NCI-H82 (cell line): ENCODE measurements at places on chromosomes 13 and 19.

- DNase-seq: no peak
Observed at GRCh38 chr19:6952956-6953355, 65.6 kb downstream of the ADGRE1 start.

DNA sequence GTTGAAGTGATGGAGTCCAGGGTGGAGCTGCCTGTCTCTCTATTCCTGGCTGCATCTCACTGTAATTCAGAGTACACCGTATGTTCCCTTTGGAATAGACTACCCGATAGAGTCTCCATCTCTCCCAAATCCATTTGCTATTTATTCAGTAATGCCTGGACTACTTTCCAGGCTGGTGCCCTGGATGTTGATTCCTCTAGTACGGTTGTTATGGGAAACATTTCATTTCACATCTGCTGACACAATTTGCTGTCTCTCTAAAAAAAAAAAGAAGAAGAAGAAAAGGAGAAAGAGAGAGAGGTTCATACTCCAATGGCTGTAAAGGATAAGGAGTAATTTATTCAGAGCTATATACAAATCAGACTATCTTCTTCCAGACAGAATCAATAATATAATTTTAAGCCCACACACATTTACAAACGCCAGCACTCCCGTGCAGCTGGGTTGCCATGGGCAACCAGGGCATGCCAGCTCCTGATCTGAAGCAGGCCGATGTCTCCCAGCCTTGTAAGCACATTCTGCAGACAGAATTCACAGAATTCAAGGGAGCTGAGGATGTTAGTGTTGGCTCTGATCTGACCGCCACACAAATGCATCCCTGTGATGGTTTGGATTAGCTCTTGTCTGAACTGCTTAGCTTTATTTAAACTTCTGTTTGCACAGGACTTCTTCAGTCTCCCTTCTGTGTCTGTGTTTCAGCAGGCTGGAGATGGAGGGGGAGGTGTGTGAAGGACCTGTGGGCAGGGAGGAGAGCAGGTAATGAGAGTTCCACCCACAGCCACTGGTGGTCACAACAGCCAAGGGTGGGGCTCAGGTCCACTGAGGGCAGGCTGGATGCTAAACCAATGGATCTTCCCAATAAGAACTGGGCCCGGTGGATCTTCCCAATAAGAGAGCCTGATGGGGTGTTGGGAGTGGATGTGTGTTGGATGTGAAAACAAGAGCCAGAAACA lies 66.0 kb downstream of the TEX26 start:
- DNase-seq: no peak

- DNase-seq: peak; percentile 86
Observed at GRCh38 chr19:5824751-5825150, 14.8 kb downstream of the FUT6 start.

DNA sequence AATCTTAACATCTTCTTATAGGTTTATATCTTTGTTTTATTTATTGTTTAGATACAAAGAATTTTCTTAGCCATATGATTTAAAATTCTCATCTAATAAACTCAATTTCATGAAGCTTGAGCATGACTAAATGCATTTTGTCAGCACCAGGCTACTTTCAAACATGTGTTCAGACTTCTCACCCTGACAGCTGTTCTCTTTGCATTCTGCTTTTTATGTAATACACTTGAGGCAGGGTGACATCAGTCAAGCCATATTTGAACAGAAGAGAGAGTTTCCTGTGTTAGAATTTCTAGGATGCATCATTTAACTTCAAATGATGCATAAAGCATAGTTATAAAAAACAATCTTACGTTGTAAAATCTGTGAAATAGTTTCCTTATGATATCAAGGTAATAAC lies 1295.1 kb upstream of the PCDH20 start:
- no peak for DNase-seq

DNA sequence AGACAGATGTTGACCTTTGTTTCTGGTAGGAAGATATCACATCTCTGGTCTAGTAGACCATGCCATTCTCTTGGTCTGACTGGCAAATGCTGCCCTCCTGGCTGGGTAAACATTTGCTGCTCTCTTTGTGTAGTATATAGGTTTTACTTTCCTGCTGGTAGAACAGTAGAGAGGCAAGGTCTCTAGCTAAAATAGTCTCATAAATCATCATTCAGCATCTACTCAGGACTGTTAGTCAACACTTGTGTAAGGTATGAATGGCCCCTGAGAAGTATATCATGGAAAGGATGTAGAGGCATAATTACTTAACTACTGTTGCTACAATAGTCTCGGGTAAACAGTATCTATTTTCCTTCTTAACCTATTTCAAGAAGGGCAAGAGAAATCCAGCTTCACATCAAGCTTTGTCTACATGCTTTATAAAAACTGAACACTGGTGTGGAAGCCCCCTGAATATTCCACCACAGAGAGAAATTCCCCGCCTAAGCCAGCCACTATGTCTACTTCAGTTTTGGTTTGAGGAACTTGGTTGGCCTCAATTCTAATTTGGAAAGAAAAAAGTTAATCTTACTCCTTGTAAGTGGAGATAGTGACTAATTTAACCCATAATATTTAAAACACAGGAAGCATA lies 18.4 kb upstream of the MYCBP2 start:
- DNase-seq: no peak

DNA sequence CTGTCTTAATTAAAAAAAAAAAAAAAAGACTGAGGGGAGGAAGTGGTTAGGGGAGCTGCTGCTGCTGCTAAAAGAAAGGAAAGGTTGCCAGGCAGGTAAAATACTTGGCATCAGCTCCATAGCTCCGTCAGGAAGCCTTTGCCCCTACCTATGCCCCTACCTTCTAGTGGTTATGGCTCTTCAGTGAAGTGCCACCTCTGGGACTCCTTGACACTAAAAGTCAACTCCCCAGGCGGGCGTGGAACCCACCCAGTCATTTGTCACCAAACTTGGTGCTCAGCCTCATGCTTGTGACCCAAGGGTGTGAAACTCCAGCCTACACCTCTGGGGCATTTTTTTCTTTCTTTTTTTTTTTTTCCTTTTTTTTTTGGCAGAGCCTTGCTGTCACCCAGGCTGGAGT lies 4.9 kb upstream of the NECTIN2 start:
- DNase-seq: no peak

- DNase-seq: peak; percentile 57
Observed at GRCh38 chr19:41376241-41376997, at the start of gene TMEM91. Gene TMEM91 (plus strand): TSS chr19:41376533. CDS start chr19:41378310, 1,777 bp downstream.

GRCh38 chr19:33683881-33684537 lies 62.3 kb downstream of the CHST8 start:
- DNase-seq: peak; percentile 25

GRCh38 chr13:80428349-80429096 lies 87.6 kb upstream of the SPRY2 start:
- DNase-seq: no peak

DNA sequence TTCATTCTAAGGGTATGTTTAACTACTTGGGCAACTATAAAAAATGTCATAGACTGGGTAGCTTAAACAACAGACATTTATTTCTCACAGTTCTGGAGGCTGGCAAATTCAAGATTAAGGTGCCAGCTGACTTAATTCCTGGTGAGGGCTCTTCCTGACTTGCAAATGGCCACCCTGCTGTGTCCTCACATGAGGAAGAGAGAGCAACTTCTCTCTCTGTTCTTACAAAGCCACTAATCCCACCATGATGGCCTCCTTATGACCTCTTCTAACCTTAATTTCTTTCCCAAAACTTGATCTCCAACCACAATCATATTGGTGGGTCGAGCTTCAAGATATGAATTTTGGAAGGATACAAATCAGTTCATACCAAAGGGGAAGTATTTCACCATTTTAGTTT lies 399.0 kb downstream of the DCT start:
- DNase-seq: no peak

GRCh38 chr19:42942187-42942789 lies 5.3 kb upstream of the PSG7 start:
- peak; percentile 18 for DNase-seq

DNA sequence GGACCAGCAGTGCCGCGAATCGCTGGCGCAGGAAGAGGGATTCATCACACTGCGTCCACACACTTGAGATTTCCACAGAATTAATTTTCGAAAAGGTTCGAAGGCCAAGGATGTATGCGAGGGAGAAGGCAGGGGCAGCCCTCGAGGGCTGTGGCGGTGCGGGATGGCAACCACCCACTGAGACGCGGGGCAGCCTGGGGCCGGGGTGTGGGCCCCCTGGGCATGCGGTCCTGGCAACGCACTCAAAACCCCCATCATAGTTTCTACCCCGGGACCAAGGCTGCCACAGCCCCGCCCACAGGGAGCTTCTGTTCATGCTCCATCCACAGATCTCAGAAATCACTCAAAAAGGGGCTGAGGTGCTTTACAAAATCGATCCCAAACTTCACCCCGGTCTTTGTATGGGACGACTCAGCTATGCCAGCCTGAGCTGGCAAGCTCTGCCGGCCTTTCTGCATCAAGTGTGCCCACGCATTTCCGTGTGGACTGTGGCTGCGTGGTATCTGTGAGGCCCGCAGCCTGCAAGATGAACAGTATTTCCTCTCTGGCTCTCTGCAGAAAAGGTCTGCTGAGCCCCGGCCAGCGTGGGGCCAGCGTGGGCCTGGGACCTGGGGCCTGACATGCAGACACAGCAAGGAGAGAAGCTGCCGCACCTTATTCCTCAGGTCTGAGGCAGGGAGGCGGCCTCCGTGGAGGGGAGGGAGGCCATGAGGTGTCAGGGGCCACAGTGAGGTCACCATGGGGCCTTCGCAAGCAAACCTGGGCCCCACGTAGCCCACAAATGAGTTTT lies 19.2 kb downstream of the ZNF787 start:
- no peak for DNase-seq

DNA sequence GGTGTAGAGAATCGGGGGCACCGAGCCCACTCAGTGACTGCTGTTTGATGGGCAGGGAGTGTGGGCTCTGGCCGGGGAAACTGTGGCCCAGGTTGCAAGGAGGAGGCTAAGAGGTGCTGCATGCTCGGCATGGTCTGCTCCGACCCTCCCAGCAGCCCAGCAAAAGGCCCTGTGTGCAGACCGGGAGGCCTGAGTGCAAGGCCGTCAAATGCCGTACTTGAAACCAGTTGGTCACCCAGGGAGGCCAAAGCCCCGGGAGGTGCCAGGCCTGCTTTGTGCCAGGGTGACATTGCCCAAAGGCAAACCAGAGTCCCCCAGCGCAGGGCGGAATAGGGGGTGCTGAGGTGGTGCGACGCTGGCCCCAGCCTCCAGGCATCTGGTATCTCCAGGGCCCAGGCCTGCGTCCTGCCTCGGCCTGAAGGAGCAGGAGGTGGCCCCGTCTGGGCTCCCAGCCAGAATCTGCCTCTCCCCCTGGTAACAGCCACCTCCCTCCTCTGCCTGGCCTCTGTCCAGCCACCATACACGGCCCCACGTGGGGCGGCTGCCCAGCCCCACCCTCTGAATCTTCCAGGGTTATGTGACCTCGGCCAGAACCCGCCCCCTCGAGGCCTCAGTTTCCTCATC lies 4.0 kb downstream of the PIK3R2 start:
- DNase-seq: peak; percentile 59

- peak; percentile 57 for DNase-seq
Observed at GRCh38 chr13:22278336-22278929, 607.6 kb downstream of the FGF9 start.

DNA sequence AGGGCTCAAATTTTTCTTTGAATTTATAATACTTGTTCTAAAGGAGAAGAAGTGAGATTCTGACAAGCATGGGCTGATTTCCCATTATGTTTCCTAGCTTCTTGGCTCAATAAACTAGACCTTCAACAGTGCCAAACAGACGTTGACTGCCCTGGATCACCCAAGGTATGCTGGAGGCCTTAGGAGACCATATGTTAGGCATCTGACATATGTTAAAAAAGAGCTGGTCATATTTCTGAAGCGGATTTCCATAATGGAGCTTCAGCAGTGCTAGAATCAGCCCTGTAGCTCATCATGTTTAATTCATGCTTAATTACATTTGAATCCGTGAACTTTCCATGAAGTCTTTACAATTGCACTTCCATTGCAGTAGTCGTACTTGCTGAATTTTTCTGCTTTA lies 653.3 kb downstream of the DIAPH3 start:
- DNase-seq: no peak

DNA sequence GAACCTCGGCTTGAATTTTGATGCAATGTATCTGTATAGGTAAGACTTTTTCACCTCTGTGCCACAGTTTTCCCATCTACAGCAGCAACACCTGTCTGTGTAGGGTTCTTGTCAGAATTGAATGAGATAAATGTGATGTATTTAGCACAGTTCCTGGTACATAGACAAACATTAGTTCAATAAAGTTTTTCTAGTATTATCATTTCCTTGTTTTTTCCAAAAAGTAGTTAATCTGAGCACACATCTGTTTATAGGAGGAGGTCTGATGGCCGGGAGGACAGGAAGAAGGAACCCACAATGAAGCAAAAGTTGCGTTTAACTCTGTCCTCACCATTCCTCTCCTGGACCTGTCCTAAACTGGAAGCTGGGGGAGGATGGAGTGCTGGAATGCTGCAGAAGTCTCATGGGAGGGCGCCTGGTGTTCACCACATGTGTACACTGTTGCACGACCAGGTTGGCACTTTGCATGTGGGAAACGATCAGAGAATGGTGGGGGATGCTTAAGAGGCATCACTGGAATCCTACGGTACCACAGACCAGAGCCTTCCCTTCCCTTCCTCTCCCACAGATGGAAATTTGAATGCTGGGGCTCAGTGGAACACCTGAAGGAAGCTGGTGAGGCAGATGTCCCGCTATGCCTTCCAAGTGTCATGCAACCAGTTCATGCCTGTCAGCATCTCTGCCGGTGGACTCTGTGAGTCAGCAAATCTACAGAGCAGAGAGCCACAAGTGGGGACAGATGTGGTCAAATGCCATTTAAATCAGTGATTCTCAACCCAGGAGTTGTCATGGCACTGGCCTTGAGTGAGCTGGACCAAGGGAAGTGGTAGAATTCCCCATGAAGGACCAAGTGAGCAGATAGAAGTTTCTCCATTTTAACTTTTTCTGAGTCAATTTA lies 315.6 kb downstream of the DLEU7 start:
- DNase-seq: no peak

GRCh38 chr19:50801107-50801506 lies 10.9 kb downstream of the ACP4 start:
- DNase-seq: no peak

GRCh38 chr19:1610579-1610978 lies 5.3 kb upstream of the UQCR11 start:
- no peak for DNase-seq

DNA sequence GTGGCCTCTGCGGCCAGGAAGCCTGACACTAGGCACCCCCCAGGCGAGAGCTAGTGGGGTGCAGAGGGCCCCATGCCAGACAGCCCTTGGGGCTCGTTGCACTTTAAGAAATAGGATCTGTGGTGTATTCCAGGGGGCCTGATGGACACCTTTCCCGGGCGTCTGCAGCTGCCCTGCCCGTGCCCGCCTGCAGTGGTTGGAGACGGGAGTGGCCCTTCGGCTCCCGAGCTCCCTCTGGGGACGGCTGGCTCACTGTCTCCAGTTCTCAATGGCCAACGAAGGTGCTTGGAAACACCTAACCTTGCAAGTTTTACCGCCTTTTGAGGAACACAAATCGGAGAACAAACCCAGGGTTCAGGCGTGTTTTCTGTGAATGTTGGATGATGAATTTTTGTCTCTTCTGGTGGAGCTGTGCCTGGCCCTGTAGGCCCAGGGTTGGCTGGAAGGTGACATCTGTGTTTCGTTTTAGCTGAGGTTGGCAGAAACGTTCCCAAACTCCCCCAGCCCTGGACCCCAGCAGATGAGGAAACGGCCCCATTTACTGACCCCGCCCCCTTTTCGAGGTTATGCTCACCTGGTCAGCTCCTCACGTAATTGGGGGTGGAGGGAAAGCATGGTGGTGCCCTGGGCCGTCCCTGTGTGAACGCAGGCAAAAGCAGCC lies 17.4 kb upstream of the NPAS1 start:
- no peak for DNase-seq

- no peak for DNase-seq
Observed at GRCh38 chr19:38658462-38659306, 11.2 kb downstream of the ACTN4 start.

- no peak for DNase-seq
Observed at GRCh38 chr19:43354305-43354627, 780 bp downstream of the CD177 start.
